ENCODE measurements at places on chromosomes 4 and X.

- DNase-seq: peak; percentile 38
Observed at GRCh38 chr4:58649226-58649625, 1539.0 kb upstream of the IGFBP7 start.

GRCh38 chrX:150157291-150157690 is 205.8 kb upstream of the MAMLD1 start:
- DNase-seq: no peak

- no peak for DNase-seq
Observed at GRCh38 chr4:179125870-179126269, 1683.6 kb upstream of the AGA start.

DNA sequence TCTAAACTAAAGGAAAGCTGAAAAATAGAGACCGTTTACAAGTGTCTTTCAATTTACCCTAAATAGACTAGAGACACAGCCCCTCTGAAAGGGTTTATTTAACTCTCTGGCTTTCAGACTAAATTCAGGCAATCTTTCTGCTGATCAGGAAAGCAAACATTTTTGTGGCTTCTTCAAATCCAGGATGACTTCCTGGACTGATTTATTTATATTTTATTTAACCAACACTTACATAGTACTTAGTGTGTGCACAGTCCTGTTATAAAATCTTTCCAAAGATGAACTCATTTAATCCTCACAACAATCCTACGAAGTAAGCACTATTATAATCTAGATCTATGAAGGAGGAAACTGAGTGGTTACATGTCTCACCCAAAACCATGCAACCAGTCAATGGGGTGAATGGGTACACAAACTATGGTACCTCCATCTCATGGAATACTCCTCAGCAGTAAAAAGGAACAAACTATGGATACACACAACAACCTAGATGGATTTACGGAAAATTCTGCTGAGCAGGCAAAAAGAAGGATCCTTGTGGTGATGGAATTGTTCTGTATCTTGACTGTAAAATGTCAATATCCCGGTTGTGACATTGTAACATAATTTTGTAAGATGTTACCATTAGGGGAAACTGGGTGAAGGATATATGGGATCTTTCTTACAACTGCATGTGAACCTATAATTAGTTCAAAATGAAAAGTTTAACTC is 64.1 kb upstream of the MAMLD1 start:
- DNase-seq: no peak

- peak; percentile 65 for DNase-seq
Observed at GRCh38 chrX:110002300-110003166, at the start of gene TMEM164. Gene TMEM164, plus strand, starts transcription at chrX:110003114. Its CDS starts 661 bp downstream, at chrX:110003775.

- no peak for DNase-seq
Observed at GRCh38 chrX:153556767-153557166, 39.3 kb downstream of the ATP2B3 start.

DNA sequence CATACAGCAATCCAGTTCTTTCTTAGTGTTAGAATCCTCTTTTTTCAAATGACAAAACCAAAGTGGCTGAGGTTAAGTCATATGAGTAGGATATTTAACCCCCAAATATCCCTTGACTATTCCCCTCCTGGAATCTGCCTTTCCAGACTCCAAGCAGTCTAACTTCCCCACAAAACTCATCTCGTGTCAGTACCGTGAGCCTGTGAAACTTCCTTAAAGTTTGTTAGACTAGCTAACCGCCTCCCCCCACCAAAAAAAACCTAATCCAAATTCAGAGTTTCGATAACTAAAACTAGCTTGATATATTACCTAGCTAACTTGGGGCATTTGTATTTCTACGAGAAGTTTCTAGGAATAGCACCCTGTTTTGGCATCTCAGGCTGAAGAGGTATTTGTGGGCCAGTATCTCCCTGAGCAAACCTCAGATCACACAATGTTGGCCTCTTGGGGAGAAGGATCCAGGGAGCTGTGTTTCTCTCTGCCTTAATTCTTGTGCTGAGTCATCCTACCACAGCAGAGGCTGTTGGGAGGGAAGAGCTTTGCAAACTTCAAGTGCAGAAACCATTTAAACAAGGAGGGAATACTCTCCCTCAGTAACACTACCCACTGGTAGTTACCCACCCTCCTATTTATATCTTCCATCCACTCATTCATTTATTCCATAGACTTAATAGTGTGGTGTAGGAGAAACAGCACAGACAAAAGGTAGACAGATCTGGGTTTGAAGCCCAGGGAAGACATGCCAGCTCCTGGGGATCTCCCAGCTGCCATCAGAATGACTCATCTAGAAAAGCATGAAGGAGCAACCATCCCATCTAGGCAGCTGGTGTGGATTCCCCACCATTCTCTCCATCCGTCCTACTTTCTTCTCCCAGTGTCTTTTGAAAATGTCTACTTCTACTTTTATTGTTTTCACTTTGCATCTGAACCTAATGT is 39.3 kb upstream of the TXK start:
- peak; percentile 62 for DNase-seq

DNA sequence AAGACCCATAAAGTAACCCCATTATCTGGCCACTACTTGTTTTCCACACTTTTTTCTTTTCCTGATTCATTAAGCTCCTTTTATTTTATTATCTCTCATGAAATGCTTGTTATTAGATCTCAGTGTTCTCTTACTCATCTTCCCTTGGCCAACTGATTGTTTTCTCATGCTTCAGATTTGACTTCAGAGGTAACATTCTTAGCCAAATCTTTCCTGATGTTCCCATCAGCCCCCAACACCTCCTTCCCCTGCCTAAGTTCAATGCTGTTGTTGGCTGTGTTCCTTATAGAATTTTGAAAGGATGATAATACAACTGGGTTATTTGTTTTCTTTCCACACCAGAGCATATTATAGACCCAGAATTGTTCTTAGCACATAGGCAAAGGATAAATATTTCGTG is 75.6 kb downstream of the BMPR1B start:
- DNase-seq: no peak

GRCh38 chrX:110276778-110277177 is 41.1 kb downstream of the AMMECR1 start:
- DNase-seq: no peak

GRCh38 chr4:109321232-109321631 is 18.8 kb upstream of the COL25A1 start:
- DNase-seq: no peak

DNA sequence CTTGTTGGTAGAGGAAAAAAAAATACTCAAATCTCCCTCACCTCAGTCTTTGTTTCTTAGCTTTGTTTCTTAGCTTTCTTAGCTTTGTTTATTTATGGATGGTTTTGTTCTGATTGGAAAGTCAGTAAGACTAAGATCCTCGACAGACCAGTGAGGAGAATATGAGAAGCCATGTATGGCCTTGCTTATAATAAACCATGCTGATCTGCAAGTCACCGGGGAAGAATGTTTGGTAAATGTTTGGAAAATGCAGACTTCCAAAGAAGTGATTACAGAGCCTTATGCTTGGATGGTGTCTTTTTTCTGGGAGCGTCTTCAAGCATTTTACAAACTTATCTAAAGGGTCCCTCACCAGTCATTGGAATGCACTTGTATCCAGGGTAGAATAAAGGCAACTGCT is 90.1 kb upstream of the NOCT start:
- DNase-seq: no peak

- DNase-seq: peak; percentile 58
Observed at GRCh38 chrX:125203737-125204578, 115.7 kb upstream of the TEX13C start.

DNA sequence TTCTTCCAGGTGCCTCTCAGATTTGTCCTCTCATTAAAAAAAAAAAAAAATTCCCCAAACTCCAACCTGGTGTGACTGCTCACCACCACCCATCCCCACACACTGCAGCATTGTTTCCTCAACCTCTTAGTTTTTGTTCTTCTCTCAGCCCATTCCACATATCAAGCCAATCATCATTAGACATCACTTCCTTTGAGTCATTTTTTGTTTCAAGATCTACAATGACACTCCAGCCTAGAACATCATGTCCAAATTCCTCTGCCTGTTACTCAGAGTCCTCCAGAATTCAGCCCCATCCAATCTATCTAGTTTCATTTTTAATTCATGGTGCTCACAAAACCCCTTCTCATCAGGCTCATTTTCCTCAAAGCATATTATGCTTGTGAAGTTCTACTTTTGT is 262.5 kb upstream of the TEX13A start:
- DNase-seq: no peak

- DNase-seq: no peak
Observed at GRCh38 chr4:126779001-126779400, 853.8 kb upstream of the INTU start.

- no peak for DNase-seq
Observed at GRCh38 chr4:165726831-165727230, 146.2 kb upstream of the TLL1 start.

- DNase-seq: peak; percentile 41
Observed at GRCh38 chrX:136209016-136209738, 42.0 kb downstream of the MAP7D3 start.

DNA sequence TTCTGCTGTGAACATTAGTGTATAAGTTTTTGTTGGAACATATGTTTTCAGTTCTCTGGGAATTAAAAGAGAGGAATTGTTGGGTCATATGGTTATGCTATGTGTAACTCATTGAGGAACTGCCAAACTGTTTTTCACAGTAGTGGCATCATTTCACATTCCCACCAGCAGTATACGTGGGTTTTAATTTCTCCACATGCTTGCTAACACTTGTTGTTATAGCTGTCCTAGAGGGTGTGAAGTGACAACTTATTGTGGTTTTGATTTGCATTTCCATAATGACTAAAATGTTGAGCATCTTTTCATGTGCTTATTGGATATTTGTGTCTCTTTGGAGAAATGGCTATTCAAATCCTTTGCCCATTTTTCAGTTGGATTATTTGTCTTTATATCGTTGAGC is 13.7 kb downstream of the APELA start:
- DNase-seq: no peak

DNA sequence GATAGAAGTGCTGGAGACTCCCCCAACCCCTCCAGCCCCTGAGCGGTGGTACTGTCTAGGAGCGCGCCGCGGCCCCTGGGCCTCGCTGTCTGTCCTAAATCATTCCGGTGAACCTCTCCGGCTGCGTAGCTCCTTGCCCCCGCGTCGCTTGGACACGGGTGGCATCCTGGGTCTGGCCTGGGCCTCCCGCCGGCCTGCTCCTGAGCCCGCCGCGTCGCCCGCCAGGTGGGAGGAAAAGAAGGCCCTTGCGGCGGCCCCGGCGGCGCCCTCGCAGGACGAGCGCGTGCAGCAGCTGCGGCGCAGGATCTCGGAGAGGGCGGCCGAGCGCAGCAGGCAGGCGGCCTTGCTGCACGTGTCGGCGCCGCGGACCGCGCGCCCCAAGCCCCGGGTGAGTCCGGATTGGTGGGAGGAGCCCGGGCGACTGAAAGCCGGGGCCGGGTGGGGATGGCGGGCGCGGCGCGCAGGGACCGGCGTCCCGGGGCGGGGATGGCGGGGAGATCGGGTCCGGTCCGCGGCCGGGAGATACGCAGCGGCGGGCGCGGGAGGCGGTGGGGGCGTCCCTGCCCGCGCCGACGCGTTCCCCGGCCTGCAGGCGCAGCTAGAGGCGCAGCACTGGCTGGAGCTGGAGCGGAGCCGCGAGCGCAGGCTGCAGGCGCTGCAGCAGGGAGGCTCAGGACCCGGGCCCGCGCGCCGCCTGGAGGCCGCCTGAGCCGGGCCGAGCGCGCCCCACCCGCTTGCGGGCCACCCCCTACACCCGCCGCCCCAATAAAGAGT is 6.5 kb upstream of the RNF4 start:
- peak; percentile 83 for DNase-seq

- DNase-seq: peak; percentile 12
Observed at GRCh38 chr4:92172203-92172602, 131.6 kb upstream of the GRID2 start.

- DNase-seq: peak; percentile 30
Observed at GRCh38 chr4:177057186-177057585, 252.5 kb upstream of the NEIL3 start.

DNA sequence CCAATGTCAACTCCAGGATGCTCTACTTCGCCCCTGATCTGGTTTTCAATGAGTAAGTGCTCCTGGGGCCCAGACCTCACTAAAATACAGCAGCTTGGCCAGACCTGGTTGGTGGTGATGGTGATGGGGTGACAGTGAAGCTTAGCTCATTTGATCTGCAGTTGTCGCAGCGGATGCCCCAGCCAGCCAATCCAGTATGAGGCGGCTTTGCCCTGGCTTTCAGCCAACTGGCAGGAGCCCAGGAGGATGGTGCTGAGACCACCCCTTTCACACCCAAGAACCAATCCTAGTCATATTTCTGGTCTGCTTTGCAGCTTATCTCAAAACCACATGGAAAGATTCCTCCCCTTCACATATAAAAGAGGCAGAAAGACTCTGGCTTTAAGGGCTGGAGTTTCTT is 173.8 kb downstream of the AR start:
- no peak for DNase-seq

DNA sequence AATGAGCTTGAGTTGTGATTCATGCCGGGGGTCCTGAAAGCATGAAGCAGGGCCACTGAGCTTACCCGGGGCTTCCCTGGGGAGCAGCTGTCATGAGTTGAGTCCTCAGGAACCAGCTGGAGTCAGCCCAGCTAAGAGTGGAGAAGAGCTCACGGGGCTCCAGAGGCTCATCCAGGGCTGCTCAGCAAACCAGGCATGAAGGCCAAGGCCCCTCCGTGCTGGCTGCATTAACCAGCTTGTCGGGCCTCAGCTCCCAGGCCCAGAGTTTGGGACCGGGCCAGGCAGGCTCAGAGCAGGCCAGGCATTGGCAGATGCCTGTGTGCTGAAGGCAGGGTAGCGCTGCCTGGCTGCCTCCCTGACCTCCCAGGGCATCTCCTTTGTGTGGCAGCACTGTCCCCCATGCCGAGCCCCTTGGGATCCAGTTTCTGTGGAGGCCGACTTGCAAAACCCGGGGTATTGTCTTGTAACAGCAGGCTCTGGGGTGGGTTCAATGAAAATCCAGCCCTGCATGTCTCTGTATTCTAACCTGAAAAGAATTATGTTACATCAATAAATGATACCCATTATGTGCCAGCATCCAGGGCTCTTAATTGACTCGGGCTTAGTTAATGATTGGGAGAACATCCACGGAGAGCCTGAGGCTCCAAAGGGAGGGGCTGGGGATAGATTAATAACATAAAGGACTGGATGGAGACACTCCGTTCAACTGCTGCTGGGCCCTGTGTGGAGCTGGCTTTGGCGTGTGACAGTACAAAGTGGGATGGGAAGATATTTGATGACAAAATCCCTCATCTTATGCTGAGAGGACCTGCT is 68.0 kb upstream of the MSX1 start:
- DNase-seq: peak; percentile 38

DNA sequence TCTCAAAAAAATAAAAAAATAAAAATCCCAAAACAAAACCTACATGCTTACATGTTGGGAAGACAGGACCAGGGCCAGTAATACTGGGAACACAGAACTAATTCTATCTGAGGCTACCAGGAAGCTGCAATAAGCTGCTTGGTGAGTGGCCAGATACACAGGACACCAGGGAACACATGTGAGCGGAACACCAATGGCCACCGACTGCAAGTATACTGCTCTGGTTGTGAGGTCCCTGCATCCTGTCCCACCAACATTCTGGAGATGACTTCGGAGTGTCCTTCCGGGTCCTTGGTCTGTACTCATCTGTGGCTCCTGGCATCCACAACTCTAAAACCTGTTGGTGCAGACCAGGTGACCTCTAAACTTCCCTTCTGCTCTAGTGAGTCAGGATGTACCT is 2.7 kb downstream of the TNIP2 start:
- DNase-seq: no peak
